ENCODE measurements at places on chromosomes 7 and 10.

- no peak for DNase-seq
Measured at GRCh38 chr7:99669782-99670181, 10.0 kb downstream of the CYP3A5 start.

DNA sequence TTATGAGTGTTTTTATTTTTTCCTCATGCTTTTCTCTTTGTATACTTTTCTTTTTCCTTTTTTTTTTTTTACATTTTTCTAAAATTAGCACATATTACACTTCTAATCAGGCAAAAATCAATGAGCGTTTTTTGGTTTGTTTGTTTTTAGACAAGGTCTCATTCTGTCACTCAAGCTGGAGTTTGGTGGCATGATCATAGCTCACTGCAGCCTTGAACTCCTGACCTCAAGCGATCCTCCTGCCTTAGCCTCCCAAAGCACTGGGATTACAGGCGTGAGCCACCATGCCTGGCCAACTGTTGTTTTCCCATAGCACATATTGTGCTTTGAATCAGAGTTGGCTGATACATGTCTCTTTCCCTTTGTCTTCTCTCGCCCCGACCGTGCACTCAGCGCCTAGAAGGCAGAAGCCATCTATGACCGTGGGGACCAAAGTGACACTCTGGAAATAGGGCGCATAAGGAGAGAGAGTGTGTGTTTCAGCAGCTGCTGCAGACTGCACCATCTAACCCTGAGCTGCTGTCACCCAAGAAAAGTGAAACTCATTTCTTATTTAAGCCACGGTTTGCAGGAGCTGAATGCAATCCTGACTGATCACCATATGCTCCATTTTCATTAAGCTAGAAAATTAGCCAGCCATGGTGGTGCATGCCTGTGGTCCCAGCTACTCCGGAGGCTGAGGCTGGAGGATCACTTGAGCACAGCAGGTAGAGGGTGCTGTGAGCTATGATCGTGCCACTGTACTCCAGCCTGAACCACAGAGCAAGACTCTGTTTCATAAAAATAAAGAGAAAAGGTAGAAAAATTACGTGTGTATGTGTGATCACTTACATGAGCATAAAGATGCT is 41.4 kb upstream of the GTF2I start:
- DNase-seq = no peak

GRCh38 chr7:18693406-18693805 is 197.9 kb downstream of the HDAC9 start:
- DNase-seq = peak; percentile 38

GRCh38 chr10:128059266-128059981 is 66.8 kb downstream of the MKI67 start:
- no peak for DNase-seq

DNA sequence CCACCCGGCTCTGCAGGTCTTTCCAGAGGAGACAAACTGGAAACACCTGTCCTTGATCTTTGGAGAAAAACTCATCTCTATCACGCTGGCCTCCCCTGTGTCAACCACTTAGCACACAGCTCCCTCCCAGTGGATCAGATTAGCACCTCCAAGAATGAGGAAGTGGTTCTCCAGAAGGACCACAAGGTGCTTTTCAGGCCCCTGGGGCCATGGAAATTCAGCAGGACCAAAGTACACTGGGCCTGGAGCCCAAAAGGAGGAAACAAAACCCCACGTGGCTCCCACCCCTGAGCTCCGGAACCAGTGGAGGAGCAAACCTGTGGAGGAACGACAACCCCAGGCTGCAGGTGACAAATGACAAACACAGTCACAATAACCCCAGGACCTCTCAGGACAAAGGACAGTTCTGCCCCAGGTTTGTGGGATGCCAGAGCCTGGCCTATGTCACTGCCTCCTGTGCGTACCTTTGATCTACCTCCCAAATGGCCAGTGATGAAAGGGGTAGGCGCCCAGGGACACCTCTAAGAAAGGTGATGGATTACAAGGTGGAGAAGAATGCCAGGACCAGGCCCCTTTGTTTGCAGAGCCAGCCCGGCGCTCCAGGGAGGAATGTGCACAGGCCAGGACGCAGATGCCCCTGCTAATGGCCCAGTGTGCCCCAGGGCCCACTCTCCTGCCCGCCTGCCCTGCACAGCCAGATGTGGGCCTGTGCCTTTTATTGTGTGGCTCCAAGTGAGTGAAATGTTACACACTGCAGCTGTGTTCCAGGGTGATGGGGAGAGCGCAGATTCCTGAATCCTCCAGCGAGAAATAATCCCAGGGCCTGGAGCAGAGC is 5.7 kb downstream of the TNS3 start:
- no peak for DNase-seq

GRCh38 chr10:14040787-14041631 is 289.7 kb downstream of the FRMD4A start:
- DNase-seq = no peak
